ENCODE measurements at places on chromosomes 3 and 15.

- DNase-seq, result no peak
Measured at GRCh38 chr3:113825090-113825489, 13.5 kb upstream of the GRAMD1C start.

- no peak for DNase-seq
Measured at GRCh38 chr3:105354429-105354828, 12.3 kb upstream of the ALCAM start.

GRCh38 chr3:72270730-72271129 lies 485.8 kb upstream of the PROK2 start:
- no peak for DNase-seq

- no peak for DNase-seq
Measured at GRCh38 chr3:171264758-171265157, 195.4 kb downstream of the TNIK start.

- no peak for DNase-seq
Measured at GRCh38 chr3:153142961-153143360, 19.1 kb upstream of the RAP2B start.

- DNase-seq, result no peak
Measured at GRCh38 chr3:122318620-122319019, 6.4 kb upstream of the CSTA start.
